ENCODE measurements at places on chromosomes 3 and 15. TPM values are rescaled to one million over a fixed set of nuclear protein-coding genes. Genes with fewer than 3 reads are reported as not detected.

DNA sequence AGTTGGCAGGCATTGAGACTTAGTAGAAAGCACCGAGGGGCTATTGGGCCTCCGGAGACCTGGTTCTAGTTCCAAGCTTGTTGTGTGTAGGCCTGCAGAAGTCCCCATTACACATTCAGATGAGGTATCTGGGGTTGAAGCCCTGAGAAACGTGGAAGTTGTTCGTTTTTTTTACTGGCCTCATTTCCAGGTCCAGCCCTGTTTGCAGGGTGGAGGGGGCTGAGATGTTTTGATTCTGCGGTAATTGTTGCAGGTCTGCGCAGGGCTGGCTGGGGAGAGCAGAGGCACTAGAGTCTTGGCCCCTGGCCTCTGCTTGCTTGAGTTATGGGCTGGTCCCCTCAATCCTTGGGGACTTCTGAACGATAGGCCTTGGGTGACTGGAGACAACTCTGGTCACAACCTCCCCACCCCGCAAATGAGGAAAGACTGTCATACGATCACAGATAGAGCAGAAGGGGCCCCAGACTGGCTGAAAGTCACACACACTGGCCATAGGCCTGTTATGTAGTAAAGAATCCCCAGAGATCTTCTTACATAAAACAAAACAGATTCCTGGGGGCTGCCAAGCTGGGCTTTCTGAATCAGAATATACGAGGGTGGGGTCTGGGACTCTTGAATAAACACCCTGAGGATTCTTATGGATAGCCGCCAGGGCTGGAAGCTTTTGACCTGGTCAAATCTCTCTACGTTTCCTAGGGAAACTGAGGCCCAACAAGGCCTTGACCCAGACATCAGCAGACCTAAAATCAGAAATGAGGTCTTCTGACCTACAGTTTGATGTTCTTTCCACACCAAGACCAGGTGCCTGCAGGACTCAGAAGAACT is 15.6 kb downstream of the KBTBD13 start:
- DNase-seq: no peak

DNA sequence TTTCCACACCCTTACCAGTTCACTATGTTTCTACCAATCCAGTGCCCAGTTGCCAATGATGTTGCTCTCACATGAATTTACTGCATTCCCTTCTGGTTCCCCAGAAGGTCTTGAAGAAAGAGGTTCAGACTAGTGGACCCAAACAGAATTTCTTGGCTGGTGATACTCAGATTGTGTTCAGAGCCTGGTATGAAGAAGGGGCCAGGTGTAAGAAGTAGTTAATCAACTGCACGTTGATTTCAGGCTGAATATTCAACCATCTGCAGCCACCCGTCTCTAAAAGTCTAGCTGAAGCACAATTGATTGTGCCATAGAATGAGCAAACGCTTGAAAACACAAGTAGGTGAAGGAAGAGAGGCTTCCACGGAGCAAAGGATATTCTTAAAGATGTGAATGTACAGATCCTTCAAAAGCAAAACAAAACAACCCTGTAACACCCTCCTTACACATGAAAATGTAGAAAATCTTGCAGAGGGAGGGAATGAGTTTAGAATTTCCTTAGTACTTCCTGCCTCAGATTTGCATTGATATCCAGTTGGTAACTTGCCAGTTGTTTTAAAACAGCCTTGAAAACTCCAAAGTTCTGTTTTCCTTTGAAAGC is 4.7 kb downstream of the RBMS3 start:
- DNase-seq: no peak

DNA sequence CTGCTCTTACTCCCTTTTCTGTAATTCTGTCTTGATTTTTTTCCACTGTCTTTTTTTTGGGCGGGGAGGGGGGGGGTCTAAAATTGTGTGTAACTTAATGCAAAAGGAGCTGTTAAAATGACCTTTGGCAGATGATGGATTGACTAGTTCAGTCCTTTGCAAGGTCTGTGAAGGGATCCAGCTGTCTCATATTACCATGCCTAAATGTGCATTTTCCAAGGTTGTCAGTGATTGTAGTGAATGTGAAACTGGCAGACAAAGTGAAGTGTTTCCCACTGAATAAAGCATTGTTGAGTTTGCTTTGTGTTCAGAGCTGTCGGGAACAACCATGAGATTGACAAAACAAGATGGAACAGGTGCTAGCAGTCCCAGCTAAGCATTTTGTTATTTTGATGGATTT is 110.1 kb upstream of the SKOR1 start:
- DNase-seq: no peak

- DNase-seq: no peak
Observed at GRCh38 chr15:27665002-27665401, 434.1 kb downstream of the OCA2 start.

- DNase-seq: no peak
Observed at GRCh38 chr3:126777366-126777765, 73.3 kb downstream of the CHCHD6 start.

The LRIG1 gene
- total RNA-seq: 169 TPM

The DENND6A gene
- total RNA-seq: 35.4 TPM

Measured in neural progenitor cell (in vitro differentiated cells).